Activated CD8-positive, alpha-beta memory T cell treated with anti-CD3 and anti-CD28 coated beads for 1 hour (primary cell): ENCODE measurements at places on chromosomes 16 and 17.

GRCh38 chr17:57385975-57386374 lies 129.7 kb downstream of the MSI2 start:
- DNase-seq = no peak

DNA sequence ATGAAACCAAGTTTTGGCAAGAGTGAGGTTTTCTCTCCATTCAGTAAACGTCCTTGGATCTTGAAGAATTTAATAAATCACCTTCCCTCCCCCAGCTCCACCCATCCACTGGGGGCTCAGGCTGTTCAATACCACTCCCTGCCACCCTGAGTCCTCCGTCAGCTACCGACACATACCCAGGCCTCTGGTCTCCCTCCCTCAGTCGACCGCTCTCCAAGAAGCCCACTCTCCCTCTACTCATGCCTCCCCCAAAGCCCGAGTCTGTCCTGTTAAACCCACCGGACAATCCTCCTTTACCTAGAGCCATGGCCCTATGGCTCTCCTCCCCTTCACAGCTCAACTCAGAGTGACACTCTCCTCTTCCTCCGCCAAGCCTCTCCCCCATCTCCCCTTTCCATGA lies 19.7 kb upstream of the SLC4A1 start:
- no peak for DNase-seq

DNA sequence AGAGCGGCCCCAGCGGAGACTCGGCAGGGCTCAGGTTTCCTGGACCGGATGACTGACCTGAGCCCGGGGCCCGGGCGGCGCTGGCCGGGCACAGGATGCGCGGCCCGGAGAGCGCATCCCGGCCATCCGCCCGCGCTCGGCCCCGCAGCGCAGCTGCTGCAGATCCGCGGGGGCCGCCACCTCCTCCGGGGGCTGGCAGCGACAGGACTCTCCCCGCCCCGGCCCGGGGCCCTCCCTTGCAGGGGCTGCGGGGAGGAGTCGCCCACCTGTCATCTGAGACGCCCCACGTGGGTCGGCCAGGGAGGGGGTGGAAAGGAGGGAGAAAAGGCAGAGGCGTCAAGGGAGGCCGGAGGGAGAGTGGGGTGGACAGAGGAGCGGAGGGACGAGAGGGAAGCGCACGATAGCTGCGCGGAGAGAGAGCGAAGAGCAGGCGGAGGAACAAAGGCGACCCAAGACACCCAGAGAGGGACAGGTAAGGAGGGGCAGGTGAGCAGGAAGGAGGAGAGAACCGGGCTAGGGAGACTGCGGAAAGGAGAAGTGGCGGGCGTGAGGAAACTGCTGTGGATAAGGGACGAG lies 471 bp upstream of the PRKAR1A start:
- DNase-seq = peak; percentile 63

DNA sequence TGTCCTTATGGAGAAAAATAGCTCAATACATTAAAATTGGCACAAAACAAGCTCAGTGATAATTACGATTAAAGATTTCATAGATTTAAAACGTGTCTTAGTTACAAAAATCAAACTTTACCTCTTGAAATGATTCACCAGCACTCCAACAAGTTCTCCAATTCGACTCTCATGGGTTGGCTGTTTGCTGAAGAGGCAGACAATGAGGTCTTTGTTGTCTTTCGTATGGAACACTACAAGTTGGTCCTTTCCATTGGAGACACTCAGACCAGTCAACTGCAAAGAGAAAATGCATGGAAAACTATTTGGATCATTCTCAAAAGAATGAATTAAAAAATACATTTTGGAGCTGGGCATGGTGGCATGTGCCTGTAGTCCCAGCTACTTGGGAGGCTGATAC lies 118.2 kb downstream of the CDK5R1 start:
- DNase-seq = no peak

DNA sequence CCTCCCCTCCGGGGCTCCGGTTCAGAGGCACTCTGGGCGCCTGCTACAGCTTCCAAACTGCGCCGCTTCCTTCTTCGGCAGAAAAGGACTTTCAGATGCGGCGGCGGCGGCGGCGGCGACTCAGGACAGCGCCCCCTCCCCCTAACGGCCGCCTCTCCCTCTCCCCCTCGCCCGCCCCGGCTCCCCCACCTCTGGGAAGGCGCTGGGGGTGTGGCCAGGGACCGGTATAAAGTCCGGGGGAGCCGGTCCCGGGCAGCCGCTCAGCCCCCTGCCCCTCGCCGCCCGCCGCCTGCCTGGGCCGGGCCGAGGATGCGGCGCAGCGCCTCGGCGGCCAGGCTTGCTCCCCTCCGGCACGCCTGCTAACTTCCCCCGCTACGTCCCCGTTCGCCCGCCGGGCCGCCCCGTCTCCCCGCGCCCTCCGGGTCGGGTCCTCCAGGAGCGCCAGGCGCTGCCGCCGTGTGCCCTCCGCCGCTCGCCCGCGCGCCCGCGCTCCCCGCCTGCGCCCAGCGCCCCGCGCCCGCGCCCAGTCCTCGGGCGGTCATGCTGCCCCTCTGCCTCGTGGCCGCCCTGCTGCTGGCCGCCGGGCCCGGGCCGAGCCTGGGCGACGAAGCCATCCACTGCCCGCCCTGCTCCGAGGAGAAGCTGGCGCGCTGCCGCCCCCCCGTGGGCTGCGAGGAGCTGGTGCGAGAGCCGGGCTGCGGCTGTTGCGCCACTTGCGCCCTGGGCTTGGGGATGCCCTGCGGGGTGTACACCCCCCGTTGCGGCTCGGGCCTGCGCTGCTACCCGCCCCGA lies at the start of gene IGFBP4:
IGFBP4 (plus strand) TSS at position 255 of the 792 bp plus-strand sequence; CDS start at position 541, 286 bp downstream.
- no peak for DNase-seq

- no peak for DNase-seq
These were observed 36.9 kb upstream of the CRISPLD2 start for GRCh38 chr16:84782846-84783245.

DNA sequence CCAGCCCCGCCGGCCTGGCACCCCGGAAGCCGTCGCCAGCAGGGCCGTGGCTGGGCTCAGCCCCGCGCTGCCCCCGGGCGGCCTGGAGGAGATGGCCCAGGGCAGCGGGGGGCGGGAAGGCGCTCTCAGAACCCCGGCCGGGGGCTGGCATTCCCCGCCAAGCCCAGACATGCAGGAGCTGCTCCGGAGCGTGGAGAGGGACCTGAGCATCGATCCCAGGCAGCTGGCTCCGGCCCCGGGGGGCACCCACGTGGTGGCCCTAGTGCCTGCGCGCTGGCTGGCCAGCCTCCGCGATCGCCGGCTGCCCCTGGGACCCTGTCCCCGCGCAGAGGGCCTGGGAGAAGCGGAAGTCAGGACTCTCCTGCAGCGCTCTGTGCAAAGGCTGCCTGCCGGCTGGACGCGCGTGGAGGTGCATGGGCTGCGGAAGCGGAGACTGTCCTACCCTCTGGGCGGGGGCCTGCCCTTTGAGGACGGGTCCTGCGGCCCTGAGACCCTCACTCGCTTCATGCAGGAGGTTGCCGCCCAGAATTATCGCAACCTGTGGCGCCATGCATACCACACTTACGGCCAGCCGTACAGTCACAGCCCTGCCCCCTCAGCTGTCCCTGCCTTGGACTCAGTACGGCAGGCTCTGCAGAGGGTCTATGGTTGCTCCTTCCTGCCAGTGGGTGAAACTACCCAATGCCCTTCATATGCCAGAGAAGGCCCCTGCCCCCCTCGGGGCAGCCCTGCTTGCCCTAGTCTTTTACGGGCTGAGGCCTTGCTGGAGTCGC lies 551 bp downstream of the WDR81 start:
- no peak for DNase-seq

DNA sequence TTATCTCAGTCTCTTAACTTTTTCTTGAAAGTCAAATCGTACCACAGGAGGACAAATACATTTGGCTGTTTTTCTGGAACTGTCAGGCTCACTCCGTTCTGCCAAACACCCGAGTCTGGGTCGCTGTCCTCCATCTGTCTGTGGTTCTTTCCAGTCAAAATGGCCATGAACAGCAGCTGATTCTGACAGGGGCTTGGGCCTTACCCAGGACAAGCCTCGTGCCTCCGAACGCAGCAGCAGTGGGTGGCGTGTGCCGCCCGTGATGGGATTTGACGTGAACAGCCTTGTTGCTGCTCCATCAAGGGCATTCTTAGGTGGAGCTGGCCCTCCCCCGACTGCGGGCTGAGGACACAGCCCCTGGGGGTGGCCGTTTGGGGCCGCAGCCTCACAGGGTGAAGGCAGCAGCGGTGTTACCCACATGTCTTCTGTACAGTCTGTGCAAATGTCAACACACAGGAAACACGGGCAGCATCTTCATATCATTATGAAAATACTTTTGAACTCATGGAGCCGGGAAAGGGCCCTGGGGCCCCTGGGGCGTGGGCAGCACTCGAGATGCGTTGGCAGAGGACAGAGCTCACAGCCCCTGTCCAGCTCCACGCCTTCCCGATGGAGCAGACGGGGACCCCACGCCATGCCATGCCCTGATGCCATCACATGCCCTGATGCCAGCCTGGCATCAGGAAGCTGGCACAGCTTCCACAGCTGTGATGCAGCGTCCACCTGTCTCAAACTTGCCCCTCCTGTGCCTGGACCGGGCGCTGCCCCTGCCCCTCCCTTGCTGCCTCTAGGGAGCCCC lies 8.6 kb upstream of the ACSF3 start:
- DNase-seq = no peak

DNA sequence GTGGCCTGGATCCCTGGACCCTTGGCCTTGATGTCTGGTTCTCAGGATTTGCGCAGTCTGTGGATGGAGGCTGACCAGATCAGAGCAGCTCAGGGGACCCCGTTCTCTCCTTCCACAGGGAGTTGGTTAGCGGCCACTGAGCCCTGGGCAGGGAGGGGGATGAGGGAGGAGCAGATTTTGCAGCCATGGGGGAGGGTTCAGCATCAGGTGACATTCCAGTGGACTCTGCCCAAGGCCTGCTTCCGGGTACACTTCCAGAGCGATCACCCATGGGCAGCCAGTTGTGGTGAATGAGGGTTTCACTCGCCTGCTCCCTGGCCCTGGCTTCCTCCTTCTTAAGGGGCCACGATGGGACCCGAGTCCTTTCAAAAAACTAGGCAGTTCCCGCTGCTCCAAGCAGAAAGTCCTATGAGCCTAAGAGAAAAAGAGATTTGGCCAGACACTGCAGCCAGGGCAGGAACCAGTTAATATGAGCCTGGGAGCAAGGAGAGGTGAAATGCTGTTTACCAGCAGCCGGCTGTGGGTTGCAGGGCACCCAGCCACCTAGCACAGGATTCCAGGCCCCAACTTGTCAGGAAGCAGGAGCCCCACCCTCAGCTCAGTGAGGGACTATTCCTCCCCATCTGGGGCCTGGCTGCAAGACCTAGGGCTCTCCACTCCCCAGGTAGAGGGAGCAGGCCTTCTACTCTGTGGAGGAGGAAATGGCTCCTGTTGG lies 4.7 kb upstream of the GPRC5C start:
- DNase-seq = no peak

DNA sequence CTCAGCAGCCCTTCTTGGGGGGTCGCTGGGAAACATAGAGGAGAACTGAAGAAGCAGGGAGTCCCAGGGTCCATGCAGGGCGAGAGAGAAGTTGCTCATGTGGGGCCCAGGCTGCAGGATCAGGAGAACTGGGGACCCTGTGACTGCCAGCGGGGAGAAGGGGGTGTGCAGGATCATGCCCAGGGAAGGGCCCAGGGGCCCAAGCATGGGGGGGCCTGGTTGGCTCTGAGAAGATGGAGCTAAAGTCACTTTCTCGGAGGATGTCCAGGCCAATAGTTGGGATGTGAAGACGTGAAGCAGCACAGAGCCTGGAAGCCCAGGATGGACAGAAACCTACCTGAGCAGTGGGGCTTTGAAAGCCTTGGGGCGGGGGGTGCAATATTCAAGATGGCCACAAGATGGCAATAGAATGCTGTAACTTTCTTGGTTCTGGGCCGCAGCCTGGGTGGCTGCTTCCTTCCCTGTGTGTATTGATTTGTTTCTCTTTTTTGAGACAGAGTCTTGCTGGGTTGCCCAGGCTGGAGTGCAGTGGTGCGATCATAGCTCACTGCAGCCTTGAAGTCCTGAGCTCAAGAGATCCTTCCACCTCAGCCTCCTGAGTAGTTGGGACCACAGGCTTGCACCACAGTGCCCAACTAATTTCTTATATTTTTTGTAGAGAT lies 3.4 kb downstream of the STH start:
- DNase-seq = peak; percentile 53

DNA sequence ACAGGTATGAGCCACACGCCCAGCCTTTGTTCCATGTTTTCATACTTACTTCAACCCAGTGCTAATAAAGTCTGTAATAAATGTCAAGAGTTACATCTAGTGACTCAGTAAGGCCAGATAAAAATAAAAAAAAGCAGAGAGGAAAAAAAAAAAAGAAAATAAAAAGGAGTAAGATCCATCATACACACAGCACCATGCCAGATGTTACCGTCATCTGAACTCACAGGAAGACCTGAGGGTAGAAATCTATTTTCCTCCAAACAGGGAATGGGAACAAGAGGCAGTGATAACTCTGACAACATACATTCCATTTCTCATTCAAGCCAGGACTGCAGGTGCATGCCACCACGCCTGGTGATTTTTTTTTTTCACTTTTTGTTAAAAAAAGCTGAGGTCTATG lies 20.7 kb downstream of the CRK start:
- no peak for DNase-seq

- no peak for DNase-seq
These were observed 128.2 kb downstream of the CLEC16A start for GRCh38 chr16:11072420-11073153.

GRCh38 chr16:57471209-57471608 lies 8.7 kb downstream of the POLR2C start:
- no peak for DNase-seq

GRCh38 chr17:4417129-4417667 lies 16.5 kb upstream of the SPNS3 start:
- DNase-seq = no peak

DNA sequence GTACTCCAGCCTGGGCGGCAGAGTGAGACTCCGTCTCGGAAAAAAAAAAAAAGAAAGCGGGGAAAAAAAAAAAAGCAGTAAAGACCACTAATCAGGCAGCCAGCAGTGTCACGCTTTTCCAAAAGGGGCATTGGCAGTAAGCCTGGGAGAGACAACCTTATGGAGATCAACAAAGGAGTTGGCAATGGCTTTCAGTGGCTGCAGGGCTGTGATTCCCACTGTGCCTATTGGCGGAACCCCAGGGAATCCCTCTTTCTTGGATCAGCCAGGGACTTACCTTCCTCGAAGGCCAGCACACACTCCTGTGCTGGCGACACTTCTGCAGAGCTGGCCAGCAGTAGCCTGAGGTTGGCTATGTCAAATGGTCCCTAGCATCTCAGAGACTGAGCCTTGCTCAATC lies 43.2 kb upstream of the ZFHX3 start:
- no peak for DNase-seq

DNA sequence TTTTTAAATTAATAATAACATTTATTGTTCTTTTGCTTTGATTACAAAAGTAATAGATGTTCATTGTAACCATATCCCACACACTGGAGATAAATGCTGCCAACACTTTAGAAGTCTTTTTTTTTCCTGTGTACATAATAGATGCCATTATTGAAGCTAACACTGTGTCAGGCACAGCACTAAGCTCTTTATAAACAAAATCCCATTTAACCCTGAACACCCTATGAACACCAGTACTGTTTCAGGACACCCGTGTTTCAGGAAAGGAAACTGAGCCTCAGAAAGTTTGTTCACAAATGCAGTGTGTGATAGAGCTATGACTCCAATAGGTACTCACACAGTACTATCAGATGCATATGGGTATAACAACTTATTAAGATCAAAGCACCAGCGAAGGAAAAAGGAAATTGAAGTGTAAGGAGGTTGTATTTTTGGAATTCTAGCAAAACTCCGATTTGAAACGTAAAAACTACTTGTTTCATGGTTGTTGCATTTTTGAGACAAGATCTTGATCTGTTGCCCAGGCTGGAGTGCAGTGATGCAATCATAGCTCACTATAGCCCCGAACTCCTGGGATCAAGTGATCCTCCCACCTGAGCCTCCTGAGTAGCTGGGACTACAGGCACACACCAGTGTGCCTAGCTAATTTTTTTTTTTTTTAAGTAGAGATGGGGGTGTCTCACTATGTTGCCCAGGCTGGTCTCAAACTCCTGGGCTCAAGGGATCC lies 2.0 kb upstream of the KIFC3 start:
- DNase-seq = no peak

GRCh38 chr17:67656494-67657203 lies 61.1 kb upstream of the NOL11 start:
- no peak for DNase-seq
